ENCODE measurements at places on chromosomes 5 and 9.

DNA sequence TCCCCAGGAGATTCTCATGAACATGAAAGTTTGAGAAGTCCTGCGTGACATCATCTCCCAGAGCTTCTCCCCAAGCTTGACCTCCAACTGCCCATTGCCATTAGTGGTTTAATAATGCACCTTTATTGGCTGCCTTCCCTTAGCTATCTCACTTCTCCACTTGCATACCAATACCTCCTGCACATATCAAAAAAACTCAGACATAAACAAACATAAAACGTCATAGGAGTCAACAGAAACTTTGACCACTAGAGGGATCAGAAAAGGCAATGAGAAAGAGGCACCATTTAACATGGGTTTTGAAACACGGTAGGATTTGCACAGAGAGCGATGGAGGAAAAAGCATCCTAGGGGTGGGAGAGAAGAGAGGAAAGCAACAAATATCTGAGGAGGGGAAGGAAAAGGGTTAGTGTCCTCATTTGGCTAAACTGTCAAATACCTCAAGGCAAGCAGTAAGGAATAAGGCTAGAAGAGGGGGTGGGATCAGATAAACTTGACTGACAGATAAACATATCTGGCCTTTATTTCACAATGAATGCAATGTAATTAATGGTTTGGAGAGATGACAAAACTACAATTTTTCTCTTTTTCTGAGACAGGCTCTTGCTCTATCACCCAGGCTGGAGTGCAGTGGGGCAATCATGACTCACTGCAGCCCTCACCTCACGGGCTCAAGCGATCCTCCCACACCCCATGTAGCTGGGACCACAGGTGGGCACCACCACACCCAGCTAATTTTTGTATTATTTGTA is 27.0 kb downstream of the GNAQ start:
- DNase-seq: no peak

DNA sequence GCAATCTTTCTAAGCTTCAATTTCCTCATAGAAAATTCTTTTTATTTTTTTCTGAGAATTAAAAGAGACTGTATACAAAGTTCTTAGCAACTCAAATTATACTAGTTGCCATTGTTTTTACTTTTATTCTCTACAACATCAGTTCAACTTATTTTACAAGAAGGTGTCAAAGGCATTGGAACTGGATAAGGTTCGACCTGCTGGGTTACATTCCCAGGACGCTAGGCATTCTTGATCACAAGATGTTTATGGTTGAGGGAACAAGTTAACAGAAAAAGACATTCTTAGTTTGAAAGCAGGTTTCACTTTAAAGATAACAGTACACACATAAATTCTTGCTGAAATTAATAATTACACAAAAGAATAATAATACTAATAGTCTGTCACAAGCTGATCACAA is 163.5 kb upstream of the SNX2 start:
- DNase-seq: no peak

DNA sequence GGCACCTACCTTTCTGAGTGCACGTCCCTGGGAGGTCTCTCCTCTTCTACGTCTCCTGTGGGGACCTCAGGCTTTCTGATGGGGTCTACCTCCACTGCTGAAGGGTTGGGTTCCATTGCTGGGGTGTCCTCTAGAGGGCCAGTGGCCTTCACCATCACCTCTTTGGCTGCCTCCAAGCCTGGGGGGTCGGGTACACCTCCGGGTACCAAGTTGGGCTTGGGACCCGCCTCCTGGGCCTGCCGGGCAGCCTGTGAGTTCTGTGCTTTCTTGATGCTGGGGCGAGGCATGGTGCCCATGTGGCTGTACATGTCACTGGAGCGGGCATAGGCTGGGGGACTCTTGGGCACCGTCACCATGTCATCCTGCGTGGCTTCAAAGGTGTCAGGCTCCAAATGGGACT is 4.5 kb downstream of the SH2D3C start:
- no peak for DNase-seq

DNA sequence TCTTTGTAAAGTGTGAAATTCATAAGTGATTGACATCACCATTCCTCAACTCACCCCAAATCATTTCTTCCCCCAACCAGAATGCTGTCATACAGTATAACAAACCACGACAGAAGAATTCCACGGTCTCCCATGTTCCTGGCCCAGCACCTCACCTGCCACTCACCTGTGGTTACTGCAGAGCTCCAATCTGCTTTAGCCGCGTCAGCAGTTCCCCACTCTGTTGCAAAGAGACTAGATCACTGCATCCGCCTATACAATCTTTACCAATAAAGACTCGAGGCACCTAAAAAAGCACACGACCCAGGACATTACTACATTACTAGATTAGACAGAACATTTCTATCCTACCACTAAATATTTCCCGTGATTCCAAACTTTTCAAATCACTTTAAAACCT is 6.2 kb downstream of the GLRX start:
- no peak for DNase-seq

DNA sequence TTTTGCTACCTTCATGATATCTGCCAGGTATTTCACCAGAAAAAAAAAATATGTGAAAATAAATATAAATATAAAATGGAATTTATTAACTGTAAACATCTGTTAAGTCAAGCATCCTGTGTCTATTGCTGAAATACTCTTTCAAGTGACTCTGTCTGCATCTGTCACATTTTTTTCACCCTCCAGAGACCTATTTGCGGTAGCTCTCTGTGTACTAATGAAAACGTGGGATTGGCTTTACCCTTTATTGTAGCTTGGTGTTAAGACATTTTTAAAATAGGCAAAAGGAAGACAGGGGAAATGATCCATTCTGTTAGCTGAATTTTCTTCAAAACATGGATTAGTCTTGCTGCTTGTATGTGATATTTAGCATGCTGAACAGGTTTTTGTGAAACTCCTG is 536.0 kb upstream of the WWC1 start:
- no peak for DNase-seq

- DNase-seq: no peak
These were observed 18.7 kb downstream of the KCNIP1 start for GRCh38 chr5:170522211-170523141.

DNA sequence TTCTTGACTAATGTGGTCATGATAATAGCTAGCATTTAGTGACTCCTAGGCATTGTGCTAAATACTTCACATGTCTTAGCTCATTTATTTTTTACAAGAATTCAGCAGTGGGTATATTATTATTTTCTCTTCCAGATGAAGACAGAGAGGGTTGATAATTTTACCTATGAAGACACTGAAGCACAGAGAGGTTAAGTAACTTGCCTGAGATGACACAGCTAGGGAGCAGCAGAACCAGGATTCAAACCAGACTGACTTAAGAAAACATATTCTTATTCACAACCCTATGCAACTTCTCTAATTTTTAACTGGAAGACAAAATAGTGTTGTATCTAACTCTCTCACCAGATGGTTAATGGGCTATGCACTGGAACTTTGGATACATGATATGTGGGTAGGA is 44.8 kb downstream of the NNT start:
- no peak for DNase-seq

GRCh38 chr5:102758576-102758975 is 3.5 kb downstream of the PAM start:
- no peak for DNase-seq

Data from stimulated activated CD8-positive, alpha-beta memory T cell treated with anti-CD3 and anti-CD28 coated beads, Interleukin-12 subunit alpha, Interleukin-12 subunit beta, amount 100 ng/mL, for 4 hours (primary cell).